AG08395 (cell line): ENCODE measurements at places on chromosomes 2 and 18.
A peak's percentile ranks its signal among the peaks of the same experiment; 100 is the strongest.

DNA sequence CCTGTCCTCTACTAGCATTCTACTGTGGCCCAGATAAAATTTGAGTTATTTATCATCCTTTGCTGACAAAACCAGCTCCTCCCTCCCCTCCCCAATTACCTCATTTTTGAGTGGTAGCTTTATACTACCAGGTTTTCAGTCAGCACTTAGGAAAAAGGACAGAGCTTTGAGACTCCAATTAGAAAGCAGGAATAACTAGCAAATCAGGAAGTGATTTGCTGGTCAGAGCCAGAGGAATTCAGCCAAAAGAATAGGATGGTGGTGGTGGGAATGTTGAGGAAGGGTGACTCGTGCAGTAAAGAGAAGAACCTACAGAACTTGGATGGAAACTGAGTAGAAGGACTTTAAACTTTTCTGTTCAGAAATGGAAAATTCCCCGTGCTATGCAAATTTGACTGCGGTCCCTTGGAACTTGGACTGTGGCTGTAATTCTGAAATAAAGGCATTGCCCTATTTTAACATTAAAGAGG is 3.7 kb downstream of the MYL12B start:
- DNase-seq: peak; percentile 31

GRCh38 chr2:106054321-106054720 is 139.8 kb downstream of the UXS1 start:
- DNase-seq: no peak

DNA sequence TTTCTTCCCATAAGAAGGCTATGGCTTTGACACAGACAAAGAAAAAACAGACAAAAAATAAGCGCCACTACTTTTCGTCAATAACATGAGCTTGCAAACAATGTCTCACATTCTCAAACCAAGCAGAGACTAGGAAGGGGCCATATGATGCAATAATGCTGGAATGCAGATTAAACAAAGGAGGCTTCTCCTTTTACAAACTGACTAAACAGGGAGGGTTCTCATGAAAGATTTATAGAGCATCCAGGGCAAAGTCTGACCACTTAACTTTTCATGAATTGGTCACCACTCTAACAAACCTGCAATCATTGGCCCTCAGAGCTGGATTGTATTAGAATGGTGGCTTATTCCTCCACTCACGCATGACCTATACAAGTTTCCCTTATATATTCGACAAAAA is 663.3 kb upstream of the CHAC2 start:
- no peak for DNase-seq

DNA sequence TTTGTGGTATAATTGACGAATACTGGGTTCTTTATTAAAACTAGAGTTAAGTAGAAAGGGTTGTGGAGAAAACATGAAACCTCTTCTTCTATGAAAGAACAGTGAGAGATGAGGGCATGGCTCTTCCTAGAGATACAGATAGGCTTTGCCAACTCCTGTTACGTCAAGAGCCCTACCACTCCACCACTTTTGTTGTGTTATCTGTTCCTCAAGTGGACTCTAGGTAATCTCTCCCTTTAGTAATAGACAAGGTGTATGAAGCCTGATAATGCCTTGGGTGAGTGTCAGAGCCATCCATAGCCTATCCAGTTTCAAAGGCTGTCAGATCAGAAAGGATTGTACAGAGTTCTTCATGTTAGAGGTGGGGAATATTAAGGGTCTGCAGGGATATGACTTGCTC is 176.4 kb downstream of the SETBP1 start:
- DNase-seq: no peak

GRCh38 chr18:66226782-66227181 is 377.1 kb downstream of the CDH19 start:
- DNase-seq: no peak

GRCh38 chr2:156405586-156405985 is 30.6 kb upstream of the GPD2 start:
- peak; percentile 11 for DNase-seq

DNA sequence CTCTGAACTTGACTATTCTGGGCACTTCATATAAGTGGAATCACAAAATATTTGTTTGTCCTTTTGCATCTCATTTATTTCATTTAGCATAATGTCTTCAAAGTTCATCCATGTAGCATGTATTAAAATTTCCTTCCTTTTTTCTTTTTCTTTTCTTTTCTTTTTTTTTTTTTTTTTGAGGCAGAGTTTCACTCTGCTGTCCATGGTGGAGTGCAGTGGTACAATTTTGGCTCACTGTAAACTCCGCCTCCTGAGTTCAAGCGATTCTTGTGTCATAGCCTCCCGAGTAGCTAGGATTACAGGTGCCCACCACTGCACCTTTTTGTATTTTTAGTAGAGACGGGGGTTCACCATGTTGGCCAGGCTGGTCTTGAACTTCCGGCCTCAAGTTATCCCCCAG is 11.9 kb downstream of the ATP8B1 start:
- no peak for DNase-seq

GRCh38 chr2:36530983-36531354 is 67.0 kb downstream of the FEZ2 start:
- no peak for DNase-seq

DNA sequence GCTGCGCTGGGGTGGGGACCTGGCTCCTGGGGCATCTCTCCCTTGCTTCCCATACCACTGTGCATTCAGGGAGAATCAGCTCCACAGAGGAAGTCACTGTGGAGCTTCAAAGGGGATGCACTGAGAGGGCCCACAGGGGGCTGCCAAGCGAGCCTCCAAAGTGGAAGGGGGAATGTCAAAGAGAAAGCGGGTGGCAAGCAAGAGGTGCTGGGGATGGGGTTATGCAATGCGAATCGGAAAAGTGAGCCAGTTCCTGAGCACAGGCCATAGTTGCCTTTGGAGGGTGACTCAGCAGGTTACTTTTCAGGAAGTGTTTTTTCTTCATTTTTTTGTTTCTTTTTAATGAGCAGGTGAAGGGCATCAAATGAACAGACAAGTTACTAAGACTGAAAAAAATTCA is 17.6 kb downstream of the PMAIP1 start:
- no peak for DNase-seq

DNA sequence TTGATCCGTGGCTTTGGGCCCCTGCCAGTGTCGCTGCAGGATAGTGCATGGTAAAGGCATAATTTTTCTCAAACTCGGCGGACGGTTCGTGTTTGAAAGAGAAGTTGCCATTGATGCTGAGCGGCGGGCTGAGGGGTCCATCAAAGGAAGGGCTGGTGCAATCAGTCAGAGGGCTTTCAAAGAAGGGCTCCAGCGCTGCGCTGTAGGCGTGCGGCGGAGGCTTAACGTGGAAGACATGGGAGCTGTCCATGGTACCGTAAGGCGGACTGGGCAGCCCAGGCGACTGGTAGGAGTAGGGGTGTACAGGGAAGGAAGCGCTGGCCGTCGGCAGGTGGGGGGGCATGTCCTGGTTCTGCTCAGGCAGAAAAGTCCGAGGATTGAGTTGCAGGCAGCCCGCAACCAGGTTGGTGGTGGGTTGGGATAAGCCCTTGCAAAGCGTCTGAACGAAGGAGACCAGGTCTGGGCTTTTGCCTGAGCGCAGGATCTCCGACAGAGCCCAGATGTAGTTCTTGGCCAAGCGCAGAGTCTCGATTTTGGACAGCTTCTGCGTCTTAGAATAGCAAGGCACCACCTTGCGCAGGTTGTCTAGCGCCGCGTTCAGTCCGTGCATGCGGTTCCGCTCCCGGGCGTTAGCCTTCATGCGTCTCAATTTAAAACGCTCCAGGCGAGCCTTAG is 2.3 kb downstream of the NEUROD1 start:
- peak; percentile 64 for DNase-seq

DNA sequence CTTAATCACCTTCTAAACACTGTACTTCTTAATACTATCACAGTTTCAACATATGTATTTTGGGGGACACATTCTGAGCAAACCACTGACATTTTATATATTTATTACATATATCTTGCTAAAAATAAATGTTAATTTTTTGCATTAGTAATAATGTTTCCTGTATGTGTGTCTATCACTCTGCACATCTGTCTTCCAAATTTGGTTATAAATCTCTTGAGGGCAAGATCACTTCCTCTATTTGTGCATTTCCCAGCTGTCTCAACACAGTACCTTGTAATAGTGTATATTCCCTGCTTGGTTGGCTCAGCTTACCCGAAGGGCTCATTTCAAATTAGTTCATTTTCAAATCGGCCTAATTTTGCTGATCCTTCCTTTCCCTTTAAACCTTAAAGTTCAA is 617.1 kb upstream of the GYPC start:
- no peak for DNase-seq

- DNase-seq: peak; percentile 70
These were observed 207.0 kb upstream of the FANCL start for GRCh38 chr2:58448065-58448507.

- no peak for DNase-seq
These were observed 402.6 kb downstream of the EIPR1 start for GRCh38 chr2:2974982-2975381.

DNA sequence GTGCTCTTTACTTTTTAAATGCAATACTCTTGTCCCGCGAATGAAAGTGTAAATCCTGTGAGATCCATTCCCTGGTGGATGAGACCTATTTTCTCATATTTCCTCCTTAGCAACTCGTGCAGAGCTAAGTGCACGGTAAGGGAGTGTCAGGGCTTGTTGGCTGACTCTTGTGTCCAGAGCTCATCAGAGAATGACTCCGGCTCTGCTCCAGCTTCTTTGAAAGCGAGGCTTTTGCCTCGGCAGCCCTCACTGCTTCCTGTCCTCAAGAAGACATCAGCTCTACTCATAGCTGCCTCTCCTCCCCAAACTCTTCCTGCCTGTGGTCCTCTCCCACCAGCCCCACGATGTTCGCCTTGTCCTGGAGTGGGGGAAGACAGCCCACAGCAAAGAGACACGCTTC is 70.7 kb downstream of the LIPG start:
- DNase-seq: no peak

- DNase-seq: no peak
These were observed 587 bp downstream of the MEIS1 start for GRCh38 chr2:66435549-66435875.

- no peak for DNase-seq
These were observed 8.8 kb upstream of the MBD2 start for GRCh38 chr18:54233228-54233625.

DNA sequence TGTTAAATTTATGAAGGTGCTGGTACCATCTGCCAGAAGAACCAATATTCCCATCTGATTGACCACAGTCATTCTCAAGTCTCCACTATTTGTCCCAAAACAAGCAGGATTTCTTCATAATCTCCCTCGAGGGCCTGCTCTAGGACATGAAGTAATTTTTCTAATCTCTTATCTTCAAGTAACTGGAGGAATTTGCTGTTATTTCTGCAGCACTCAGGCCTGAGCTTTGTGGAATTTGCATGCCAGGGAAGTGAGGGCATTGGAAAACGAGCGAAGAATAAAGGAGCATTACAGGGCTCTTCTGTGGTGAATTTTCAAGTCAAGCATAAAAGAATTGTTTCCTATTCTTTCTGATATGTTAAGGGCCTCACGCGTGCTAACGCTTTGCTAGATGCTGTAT is 161.2 kb upstream of the EPAS1 start:
- DNase-seq: no peak

GRCh38 chr2:138601458-138602165 is 100.0 kb downstream of the SPOPL start:
- DNase-seq: no peak

DNA sequence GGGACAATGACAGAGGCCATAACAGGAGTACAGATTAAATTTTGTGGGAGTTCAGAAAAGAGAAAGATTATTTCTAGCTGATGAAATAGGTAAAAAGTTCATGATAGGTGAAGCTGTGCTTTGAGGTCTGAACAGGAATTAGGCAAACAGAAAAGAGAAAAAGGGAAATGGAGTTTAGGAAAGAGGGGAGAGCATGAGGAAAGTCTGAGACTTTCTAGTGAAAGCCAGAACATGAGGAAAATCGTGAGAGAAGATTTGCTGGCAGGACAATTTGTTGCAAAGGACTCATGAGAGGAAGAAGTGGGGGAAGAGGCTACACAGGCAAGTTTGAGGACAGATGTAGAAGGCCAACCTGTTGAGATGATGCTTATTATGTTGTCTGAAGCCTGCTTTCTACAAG is 6.3 kb upstream of the CHN1 start:
- DNase-seq: no peak

DNA sequence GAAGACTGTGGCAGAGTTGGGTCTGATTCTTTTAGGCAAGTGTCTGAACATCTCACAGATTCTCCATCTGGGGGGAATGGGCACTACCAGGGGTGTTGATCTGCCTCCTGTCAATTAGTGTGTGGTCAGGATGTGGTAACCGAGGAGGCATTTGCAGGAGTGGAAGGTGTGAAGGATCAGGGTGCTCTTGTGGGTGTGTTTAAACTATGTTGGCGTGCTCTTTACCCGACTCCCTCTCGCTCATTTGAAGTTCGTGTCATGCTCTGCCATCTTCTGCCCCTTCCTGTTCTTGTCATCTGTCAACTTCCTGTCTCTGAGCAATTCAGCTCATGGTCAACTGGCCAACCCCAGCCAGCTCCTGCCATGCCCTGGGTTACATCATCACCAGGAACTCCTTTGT is 107.9 kb downstream of the RTN4 start:
- DNase-seq: no peak

DNA sequence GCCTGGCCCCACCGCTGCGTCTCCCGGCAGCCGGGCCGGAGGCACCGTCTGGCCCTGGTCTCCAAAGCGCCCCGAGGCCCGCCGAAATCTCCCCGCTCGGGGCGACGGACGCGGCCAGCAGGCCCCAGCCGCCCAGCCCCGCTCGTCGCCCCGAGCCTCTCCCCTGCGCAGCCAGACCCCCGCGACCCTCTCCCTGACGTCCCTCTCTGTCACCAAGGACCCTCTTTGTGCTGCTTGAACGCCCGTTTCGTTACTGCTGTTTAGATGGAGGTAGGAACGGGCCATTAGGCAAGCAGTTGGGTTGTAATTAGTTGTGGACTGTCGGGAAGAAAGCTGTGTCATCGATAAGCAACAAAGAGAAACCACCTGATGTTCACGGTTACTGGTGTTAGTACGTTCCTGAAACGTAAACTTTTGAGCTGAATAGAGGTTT is 686 bp downstream of the UBXN4 start:
- peak; percentile 31 for DNase-seq

DNA sequence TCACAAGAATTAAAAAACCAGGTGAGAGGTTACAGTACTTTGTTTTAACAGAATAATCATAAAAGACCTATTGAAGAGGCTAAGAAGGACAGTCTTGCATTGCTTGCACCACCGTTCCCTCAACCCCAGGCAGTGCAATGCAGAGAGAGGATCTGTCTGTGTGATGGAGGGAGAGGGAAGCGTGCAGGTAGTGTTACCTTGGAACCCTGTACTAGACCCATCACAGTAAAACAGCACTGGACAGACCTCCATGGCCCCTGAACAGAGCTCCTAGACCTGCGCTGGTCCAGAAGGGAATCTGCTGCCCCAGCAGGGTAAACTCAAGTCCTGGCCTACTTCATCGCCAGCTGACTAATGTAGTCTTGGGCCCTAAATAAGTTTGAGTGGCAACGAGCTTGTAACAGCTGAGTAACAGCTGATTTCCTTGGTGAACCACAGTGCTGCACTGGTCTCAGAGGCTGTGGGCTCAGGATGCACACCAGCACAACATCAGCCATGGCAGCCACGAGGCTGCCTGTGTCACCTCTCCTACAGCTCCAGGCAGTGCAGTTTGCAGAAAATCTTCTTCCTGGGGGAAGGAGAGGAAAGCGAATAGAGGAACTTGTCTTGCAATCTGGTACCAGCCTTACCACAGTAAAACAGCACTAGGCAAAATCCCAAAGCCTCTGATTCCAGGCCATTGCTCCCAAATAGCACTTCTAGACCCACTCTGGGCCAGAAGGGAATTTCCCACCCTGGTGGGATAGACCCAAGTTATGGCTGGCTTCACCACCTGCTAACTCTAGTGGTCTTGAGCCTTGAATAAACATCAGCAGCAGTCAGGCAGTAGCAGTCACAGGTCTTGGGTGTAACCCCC is 417.2 kb downstream of the CDH7 start:
- DNase-seq: no peak

- peak; percentile 2 for DNase-seq
These were observed 521.5 kb upstream of the NRXN1 start for GRCh38 chr2:51553476-51553875.
